ENCODE measurements at places on chromosomes 16 and 17. TPM values are rescaled to one million over a fixed set of nuclear protein-coding genes. Genes with fewer than 3 reads are reported as not detected.

- no peak overlapping the region for H3K27ac ChIP-seq
- H3K4me1 ChIP-seq: no peaks in the 10 kb centered on the region
- H3K36me3 ChIP-seq: no peaks in the 10 kb centered on the region
- no peak overlapping the region for H3K4me3 ChIP-seq
- no peak for DNase-seq
Observed at GRCh38 chr16:23357761-23358290, 55.7 kb downstream of the SCNN1B start.

DNA sequence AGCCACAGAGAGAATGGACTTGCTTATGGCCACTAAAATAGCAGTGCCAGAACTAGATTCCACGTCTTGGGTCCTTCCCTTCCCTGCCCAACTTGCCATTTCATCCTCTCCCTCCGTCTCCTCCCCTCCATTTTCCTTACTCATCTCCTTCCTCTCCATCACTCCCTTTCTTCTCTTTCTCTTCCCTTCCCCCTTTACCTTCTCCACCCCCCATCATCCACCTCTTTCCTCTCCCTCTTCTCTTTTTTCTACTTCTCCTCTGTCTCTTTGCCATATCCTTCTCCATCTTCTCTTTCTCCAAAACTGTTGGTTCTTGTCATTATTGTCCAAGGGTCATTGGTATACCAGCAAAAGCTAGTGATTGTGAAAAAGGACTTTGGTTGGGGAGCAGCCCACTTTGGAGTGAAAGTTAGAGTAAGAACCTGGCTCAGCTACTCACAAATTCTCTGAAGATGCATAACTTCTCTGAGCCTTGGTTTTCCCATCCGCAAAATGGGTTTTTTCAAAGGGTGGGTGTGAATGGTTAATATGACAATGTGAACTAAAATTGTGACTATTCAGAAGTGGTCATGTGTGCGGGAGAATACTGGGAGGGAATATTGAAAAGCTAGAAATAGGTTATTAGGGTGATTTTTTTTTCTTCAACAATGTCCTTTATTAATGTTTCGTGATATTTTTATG, 393.8 kb downstream of the XYLT1 start:
- H3K27me3 ChIP-seq: peaks cover 17% of the 10 kb centered on the region
- H3K4me3 ChIP-seq: no peak overlapping the region
- H3K4me1 ChIP-seq: no peaks in the 10 kb centered on the region
- no peak overlapping the region for H3K27ac ChIP-seq
- H3K36me3 ChIP-seq: no peaks in the 10 kb centered on the region

GRCh38 chr17:56739376-56739775, 94.3 kb downstream of the C17orf67 start:
- DNase-seq: no peak
- H3K4me3 ChIP-seq: no peak overlapping the region

DNA sequence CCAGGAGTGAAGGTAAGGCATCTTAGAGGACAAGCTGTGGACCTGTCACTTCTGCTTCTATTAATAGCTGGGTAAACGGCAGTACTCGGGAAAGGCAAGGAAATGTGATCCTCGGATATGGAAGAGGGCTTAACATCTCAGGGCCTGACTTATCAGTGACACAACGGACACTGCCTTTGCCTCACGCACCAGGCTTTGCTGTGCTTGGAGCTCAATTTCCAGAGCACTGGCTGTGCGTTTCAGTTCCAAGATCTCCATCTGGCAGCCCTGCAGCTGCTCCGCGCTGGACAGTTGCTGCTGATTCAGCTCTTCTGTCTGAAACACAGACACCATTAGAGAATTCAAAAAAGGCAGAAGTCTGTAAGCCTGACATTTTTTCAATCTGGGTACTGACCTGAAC, 3.5 kb downstream of the KRT40 start:
- H3K27ac ChIP-seq: no peak overlapping the region
- no peak overlapping the region for H3K4me3 ChIP-seq
- peaks cover 17% of the 10 kb centered on the region for H3K27me3 ChIP-seq

- no peaks in the 10 kb centered on the region for H3K27me3 ChIP-seq
- no peak for DNase-seq
- peak overlapping the region; percentile 86 for H3K27ac ChIP-seq
- H3K36me3 ChIP-seq: no peaks in the 10 kb centered on the region
- H3K4me1 ChIP-seq: peaks cover 41% of the 10 kb centered on the region
- peak overlapping the region; percentile 84 for H3K4me3 ChIP-seq
Observed at GRCh38 chr17:32007463-32008298, 498 bp downstream of the LRRC37B start.

GRCh38 chr17:80594431-80595269, 50.0 kb downstream of the RPTOR start:
- H3K4me3 ChIP-seq: no peak overlapping the region
- no peaks in the 10 kb centered on the region for H3K4me1 ChIP-seq
- DNase-seq: no peak
- no peak overlapping the region for H3K27ac ChIP-seq

GRCh38 chr16:80161799-80162739, 378.7 kb upstream of the DYNLRB2 start:
- no peaks in the 10 kb centered on the region for H3K27me3 ChIP-seq
- no peaks in the 10 kb centered on the region for H3K36me3 ChIP-seq
- H3K4me1 ChIP-seq: no peaks in the 10 kb centered on the region

Gene HSD3B7
- 28.4 TPM for total RNA-seq

Gene KRTAP1-1
- not detected for total RNA-seq

Gene EME1
- total RNA-seq: 3.8 TPM

Gene RND2
- 1.2 TPM for total RNA-seq

Gene KCNJ2
- total RNA-seq: 25.3 TPM
